ENCODE measurements at places on chromosomes 2 and 18.

GRCh38 chr2:241126201-241126611 lies 23.1 kb downstream of the PASK start:
- DNase-seq = no peak

GRCh38 chr2:196263181-196263747 lies 91.9 kb upstream of the STK17B start:
- peak; percentile 28 for DNase-seq

DNA sequence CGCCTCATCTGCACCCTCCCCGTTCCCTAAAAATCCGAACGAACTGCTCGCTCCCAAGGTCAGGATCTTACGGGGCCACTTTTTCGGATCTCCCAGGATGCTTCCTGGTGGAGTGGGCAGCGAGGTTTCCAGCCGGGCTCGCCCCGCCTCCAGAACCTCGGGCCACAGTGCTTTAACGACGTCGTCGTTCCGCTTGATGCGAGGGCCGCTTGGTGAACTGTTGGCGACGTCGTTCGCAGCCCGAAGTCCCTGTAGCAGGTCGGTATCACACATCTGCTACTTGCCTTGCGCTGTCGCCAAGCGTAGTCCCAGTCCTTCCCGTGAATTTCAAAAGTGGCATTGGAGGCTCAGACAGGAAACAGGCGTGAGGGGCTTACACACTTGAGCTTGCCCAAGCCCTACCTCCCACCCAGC lies 15.3 kb downstream of the EVX2 start:
- no peak for DNase-seq

DNA sequence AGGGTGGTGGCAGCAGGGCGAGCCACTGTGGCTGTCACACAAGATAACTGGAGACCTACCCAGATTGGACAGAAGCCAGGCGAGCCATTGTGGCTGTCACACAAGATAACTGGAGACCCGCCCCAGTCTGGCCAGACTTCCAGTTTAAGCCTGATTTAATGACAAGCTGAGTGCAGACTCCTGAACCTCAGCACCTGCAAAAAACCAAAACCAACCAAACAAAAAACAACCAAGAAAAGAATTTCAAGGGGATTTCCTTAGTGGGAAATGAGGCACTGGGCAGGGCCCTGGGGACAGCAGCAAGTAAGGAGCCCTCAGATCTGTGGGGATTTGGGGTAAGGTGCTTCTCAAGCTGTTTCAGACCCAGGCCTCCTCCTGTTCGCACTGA lies 95.2 kb upstream of the BOD1L2 start:
- no peak for DNase-seq

DNA sequence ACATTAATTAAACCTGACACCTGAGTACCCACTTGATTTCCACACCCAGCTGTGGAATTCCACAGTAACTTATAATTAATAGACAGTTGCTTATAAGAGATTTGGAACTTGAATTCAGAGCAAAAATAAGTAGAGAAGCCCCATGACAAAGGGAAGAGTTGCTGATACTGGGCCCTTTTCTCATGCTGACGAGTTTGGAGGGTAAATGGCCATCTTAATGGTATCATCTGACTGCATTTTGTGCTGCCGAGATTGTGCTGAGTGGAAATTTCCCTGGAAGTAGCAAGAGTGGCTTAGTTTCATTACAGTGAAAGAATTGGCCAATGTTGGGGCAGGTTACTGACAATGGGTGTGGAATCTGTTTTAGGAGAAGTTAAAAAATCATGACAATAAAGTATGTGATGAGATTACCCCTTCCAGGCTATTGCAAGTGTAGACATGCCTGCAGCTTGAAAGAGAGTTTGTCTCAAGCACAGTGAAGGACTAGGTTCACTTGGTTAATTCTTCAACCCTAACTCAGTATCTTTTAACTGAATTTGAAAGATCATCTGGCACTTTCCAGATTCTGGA lies 49.9 kb downstream of the VSNL1 start:
- DNase-seq = no peak

Measured in effector memory CD8-positive, alpha-beta T cell (primary cell).